ENCODE measurements at places on chromosomes 7 and 10. TPM values are rescaled to one million over a fixed set of nuclear protein-coding genes. Genes with fewer than 3 reads are reported as not detected.

- DNase-seq, result no peak
Measured at GRCh38 chr10:85464336-85464735, 902.3 kb downstream of the GRID1 start.

DNA sequence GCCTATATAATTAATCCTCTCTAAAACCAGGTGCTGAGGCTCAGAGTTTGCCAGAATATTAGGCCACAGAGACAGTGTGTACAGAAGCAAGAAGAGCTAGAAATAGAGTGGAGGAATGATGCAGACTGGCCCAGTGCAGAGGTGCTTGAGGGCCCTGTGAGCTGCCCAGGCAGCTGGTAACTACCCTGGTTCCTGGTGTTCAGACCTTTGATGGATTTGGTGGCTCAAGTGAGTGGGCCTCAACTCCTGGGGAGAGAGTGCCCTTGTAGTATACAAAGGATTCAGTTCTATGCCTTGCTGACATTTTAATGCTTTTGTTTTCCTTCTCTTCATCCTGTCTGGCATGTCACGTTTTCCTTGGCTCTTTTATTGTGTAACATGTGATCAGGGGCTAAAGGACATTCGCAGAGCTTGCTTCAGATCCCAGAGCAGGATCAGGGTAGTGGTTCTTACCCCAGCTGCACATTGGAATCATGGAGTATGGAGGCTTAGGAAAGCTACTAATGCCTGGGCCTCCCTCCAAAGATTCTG is 20.0 kb downstream of the LRRC4 start:
- no peak for DNase-seq

GRCh38 chr7:781936-782529 is 50.2 kb upstream of the SUN1 start:
- DNase-seq, result no peak

- no peak for DNase-seq
Measured at GRCh38 chr10:63637901-63638327, 116.7 kb downstream of the REEP3 start.

DNA sequence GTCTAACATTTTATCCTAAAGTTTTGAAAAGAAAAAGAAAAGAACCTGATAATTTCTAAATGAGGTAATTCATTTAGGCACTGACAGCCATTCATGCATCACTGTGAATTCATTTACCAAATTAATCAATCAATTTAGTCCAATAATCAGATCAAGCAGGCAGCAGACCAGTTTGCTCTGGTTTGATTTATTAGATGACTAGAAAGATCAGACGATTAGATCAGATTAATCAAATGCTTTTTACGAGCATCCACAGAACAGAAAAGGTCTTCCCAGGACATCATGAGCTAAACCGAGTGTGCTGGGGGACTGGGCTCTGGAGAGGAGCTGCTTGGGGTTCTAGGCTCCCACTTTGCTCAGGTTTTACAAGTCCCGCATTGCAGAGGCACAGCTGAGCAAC is 226.5 kb upstream of the MYO3A start:
- no peak for DNase-seq

GRCh38 chr7:105367458-105367857 is 21.3 kb downstream of the SRPK2 start:
- no peak for DNase-seq

DNA sequence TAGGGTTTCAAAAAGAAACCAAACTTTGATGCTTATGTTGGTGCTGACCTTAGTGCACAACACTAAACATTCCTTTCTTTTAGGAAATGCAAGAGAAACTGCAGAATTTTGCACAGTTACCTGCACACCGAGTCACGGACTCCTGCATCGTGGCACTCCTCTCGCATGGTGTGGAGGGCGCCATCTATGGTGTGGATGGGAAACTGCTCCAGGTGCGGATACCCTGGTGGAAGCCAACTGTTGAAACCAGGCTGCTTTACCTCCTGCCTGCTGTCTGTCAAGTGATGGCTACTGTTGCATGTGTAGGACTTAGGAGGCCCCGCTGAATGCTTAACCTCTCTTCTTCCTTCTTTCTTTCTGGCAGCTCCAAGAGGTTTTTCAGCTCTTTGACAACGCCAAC is 11.7 kb downstream of the CASP2 start:
- DNase-seq, result peak; percentile 52

The ZNF425 gene
- total RNA-seq, result 1.6 TPM

All from PC-3 (cell line).